ENCODE measurements at places on chromosomes 11 and 22.

- DNase-seq, result no peak
These were observed 14.1 kb upstream of the CALCB start for GRCh38 chr11:15059132-15059915.

DNA sequence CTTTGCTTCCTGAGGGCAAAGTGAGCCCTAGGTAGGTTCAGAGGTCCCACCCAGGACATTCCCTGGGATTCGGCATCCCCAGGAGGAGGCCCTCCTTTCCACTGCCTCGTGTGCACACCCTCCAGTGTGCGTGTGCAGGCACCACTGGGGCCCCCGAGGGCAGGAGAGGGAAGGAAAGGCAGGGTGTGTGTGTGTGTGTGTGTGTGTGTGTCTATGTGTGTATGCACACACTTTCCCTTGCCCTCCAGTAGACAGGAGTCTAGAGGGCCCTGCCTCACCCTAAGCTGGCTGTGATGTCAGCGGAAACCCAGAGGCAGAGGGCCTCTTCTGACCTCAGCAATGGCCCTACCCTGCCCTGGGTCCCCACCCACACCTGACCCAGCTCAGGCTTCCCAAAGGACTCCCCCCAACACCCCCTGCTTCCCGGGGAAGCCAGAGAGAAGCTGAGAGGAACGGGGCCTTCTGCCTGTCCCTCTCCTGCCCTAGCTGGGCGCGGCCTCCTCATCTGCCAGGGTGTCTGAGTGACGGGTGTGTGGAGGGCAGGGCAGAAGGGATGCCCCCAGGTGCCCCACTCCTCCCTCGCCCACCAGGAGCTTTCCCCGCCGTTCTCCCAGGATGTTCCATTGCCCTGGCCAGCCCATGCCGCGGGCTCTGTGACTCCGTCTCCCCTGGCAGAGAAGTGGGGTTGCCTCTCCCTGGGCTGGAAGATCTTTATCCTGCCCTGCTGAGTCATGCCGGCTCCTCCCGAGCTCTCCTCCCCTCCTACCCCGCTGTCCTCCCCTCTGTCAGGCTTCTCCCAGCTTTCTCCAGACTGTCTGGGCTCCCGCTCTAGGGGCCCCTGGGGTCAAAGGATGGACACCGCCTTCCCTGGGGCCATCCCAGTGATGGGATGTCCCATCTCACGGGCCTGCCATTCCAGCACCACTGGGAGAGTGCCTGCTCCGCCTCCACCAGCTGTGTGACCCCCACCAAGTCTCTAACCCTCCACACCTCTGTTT is 6.0 kb upstream of the CLCF1 start:
- DNase-seq, result no peak

GRCh38 chr11:26901162-26901561 is 92.8 kb upstream of the FIBIN start:
- DNase-seq, result no peak

DNA sequence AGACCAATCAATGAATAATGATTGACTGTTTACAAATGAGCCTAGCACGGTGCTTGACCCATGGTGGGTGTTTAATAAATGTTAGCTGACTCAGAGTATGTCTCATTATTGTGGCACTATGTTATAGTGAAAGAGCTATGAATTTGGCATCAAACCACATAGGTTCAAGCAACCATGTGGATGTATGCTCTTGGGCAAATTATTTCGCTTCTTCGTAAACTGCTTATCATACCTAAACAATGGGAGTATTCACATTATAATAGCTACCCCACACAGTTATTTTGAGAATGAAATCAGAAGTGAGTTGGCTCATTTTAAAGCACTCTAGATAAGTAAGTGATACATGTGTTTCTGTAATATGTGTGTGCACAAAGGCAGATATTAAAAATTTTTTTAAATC is 118.7 kb upstream of the HSD17B12 start:
- no peak for DNase-seq

DNA sequence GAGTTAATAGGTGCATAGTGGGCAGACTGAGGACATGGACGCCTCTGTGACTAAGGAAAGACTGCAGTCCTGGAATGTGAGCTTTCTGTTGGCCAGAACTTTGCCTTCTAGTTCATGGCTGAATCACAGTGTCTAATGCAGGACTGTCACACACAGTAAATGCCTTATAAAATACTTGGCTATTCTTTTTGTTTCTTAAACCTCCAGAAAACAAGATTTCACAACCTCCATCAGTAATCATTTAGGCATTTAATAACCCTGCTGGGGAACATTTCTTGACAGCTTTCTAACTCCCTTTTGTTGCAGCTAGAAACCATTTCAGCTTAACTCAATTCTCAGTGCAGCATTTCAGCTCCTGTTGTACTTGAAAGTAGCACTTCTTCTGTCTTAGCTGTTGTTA is 335.8 kb upstream of the DDI1 start:
- DNase-seq, result no peak

GRCh38 chr11:119936426-119936825 is 201.5 kb downstream of the TRIM29 start:
- no peak for DNase-seq

GRCh38 chr11:85377901-85378300 is 249.2 kb downstream of the DLG2 start:
- DNase-seq, result no peak

DNA sequence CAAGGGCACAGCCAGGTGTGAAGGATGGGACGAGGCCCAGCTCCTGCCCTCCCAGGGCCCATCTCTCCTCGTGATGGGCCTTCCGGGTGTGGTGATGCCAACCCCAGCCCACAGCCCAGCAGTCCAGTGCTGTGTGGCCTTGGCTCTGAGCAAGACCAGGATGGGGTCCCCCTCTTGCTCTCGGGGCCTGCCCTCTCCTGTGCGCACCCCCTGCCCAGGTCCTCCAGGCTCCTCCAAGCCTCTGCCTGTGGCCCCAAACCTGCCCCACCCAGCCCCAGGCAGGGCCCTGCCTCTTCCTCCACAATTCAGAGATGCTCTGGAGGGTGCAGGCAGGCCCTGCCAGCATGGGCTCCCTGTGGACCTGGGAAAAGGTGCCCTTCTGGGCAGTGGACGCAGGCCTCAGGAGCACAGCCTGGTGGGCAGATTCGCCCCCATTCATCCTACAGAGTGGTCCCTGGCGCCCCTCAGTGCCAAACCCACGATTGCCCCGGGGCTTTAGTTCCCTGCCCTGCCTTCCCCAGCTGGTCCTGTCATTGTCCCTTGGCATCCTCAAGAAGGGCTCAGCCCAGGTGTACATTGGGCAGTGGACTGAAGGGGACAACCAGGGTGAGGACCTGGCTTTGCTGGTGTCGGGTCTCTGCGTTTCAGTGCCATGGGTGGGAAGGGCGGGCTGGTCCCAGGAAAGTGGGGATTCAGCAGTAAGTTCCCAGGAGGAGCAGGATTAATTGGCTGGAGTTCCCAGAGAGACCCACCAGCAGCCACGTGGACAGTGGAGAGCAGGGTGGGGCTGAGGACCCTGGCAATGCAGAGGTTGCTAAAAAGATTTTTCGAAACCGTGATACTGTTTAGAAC is 19.8 kb downstream of the EIF1AD start:
- DNase-seq, result no peak

DNA sequence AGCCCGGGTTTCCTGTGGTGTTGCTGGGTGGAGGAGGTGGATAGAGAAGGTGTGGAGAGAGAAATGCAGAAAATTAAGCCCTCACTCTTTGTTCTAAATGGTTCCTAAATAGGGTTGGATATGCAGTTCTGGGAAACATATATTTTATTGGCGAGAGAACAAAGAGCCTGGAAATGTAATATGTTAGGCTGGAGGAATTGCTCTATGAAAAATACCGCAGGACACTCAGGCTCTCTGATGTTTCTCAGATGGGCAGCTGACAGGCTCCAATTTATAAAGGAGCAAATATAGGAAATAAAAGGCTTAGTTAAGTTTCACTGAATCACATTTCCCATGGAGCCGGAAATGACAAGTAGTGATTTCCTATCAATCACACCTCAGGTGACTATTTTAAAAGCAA is 428.0 kb downstream of the TMEM135 start:
- no peak for DNase-seq

GRCh38 chr22:27452922-27453321 is 348.6 kb downstream of the MN1 start:
- no peak for DNase-seq

DNA sequence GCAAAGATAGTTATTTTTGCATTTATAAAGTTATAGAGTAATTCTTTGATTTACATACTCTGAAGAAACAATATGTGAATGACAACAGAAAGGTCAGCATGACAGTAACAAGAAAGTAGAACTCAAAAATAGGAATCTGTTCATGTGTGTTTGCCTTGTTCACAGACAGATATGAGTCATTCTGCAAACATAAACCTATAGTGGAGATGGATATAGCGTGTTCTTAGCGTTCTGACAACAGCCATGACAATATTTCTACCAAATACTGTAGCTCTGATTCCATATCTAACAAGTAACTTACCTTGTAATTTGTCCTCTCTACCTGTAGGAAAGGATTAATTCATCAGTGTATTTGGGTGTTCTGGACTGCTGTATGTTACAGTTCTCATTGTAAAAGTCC is 208.5 kb upstream of the MTMR2 start:
- DNase-seq, result no peak

- DNase-seq, result no peak
These were observed 38.3 kb downstream of the USP35 start for GRCh38 chr11:78226684-78227680.

GRCh38 chr11:12526789-12527188 is 147.4 kb upstream of the TEAD1 start:
- no peak for DNase-seq

DNA sequence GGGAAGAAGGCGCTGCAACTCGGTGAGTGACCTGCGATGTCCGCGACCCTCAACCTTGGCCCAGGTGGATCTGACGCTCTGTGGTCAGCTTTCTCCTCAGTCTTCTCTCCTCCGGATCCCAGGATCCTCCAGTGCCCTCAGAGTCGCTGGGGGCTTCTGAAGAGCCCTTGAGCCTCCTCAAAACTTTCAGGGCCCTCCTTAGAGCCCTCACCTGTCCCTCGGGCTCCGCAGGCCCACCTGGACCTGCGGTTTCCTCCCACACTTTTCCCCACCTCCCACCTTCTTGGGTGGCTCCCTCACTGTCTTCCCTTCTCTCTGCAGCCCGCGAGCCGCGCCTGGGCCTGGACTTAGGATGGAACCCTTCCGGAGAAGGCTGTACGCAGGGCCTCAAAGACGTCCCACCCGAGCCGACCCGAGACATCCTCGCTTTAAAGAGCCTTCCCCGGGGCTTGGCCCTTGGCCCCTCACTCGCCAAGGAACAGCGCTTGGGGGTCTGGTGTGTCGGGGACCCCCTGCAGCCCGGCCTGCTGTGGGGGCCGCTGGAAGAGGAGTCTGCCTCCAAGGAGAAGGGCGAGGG is 335 bp downstream of the ZNF408 start:
- no peak for DNase-seq

- no peak for DNase-seq
These were observed 1.5 kb downstream of the OR5A1 start for GRCh38 chr11:59437770-59438169.

DNA sequence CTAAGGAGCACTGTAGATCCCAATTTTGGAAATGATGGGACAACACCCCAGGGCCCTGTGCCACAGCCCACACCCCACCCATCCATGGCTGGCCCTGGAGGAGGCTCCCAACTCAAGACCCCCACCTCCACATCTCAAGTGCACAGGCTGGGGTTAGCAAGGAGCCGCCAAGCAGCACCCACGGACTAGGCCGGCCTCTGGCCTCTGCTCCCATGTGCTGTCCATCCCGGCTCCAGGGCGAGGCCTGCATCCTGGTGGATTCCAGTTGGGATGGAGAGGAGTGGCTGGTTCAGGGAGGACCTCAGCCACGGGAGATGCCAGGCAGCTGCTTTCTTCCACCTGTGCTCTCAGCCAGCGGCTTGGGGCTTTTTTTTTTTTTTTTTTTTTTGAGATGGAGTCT is 43.4 kb upstream of the COMT start:
- no peak for DNase-seq

DNA sequence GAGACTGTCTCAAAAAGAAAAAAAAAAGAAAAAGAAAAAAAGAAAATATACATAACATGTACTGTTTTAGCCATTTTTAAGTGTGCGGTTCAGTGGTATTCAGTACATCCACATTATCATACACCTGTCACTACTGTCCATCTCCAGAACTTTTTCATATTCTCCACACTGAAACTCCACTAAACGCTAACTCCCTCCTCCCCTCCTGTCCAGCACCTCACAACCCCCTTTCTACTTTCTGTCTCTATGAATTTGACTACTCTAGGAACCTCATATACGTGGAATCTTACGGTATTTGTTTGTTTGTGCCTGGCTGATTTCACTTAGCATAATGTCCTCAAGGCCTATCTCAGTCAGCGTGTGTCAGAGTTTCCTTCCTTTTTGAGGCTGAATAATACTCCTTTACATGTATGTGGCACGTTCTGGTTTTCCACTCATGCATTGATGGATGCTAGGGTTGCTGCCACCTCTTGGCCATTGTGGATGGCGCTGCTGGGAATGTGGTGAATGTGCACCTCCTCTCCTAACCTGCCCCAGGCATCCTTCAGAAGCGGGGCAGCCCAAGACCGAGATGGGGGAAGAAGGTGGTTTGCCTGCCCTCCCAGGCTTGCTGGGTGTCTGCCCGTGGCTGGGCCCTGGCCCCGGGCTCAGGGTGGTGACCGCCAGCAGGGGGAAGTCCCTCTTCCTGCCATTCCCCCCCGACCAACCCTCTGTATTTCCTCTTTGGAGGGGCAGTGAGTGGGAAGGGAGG is 60.5 kb downstream of the BCR start:
- no peak for DNase-seq

GRCh38 chr11:31757260-31757835 is 53.8 kb downstream of the PAX6 start:
- DNase-seq, result no peak

DNA sequence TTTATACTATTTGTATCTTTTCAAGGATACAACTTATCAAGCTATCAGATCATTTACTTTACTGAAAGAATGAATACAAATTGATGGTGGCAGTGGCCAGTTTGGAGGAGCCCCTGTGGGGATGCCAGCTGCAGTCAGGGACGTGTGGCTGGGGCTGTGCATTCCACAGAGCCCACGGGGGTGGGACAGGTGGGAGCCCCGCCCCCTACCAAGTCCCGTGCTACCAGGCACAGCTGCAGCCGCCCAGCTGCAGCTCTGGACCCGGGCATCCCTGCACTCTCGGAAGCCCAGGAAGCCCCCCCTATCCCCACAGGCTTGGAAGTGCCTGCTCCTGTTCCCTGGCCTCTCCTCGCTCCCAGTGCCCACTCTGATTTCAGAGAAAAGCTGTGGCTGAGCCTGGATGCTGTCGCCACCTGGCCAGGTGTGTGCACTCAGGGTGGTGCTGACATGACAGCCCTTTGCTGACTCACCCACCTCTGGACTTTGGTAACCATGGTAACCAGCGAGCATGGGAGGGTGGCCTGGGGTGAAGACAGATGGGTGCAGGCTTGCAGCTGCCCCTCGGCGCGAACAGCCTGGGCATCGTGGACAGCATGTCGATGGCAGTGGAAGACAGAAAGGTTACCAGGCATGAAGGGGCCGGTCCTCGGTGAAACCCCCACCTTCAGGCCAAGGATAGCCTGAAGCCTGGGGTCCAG is 138.1 kb downstream of the SBF2 start:
- no peak for DNase-seq

GRCh38 chr22:29598684-29599020 is 4.8 kb upstream of the NF2 start:
- DNase-seq, result no peak

DNA sequence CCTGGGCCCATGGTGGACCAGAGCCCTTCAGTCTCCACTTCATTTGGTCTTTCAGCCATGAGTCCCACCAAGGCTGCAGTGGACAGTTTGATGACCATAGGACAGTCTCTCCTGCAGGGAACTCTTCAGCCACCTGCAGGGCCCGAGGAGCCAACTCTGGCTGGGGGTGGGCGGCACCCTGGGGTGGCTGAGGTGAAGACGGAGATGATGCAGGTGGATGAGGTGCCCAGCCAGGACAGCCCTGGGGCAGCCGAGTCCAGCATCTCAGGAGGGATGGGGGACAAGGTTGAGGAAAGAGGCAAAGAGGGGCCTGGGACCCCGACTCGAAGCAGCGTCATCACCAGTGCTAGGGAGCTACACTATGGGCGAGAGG is 4.3 kb downstream of the ZBTB16 start:
- DNase-seq, result no peak
